ENCODE measurements at places on chromosomes 7 and 10.

DNA sequence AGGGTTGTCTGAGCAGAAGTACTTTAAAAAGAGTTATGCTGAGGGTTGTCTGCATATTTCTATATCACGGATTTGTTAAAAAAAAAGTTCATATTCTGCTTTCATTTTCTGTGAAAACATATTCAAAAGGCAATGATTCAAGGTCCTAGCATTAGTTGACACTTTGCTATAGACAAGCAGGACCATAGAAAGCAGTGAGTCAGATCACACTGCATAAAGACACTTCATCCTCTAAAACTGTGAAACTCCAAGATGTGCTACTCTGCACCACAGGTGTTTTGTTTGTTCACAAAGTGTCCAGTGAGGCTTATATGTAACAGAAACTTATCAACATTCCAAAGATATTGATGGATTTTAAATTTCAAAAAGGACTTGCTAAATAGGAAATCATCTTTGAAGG lies 47.0 kb downstream of the SPAM1 start:
- no peak for DNase-seq

DNA sequence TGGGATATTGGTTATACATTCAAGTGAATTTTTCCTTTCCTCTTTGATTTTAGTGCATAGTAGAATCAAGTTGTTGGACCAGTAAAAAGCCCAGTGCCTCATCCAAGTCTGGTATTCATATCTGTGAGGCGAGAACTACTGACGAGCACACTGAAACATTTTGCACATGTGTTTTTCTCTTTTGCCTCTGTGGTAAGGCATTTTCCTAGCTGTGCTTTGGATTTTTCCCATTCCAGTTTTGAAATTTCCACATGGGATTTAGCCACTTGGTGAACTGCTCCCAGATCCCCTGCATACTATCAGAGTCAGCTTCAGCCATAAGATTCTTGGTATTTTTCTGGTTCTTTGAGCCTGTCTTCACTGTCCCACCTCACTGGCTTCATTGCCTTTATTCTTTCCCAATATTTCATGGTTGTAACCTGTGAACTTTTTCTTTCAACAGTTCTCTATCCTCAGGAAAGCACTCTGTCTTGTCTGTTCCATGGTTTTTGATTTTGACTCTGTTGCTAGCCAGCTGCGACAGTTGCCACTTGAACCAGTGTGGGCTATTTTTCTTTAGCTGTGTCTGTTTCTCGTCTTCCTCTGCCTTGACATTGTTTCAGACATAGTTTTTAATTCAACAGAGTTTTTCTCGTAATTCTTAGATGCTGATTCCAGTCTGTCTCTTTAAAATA lies 239.0 kb downstream of the REEP3 start:
- no peak for DNase-seq

GRCh38 chr10:125111118-125111727 lies 49.1 kb downstream of the CTBP2 start:
- no peak for DNase-seq

GRCh38 chr7:80630608-80631405 lies 7.6 kb upstream of the CD36 start:
- no peak for DNase-seq

DNA sequence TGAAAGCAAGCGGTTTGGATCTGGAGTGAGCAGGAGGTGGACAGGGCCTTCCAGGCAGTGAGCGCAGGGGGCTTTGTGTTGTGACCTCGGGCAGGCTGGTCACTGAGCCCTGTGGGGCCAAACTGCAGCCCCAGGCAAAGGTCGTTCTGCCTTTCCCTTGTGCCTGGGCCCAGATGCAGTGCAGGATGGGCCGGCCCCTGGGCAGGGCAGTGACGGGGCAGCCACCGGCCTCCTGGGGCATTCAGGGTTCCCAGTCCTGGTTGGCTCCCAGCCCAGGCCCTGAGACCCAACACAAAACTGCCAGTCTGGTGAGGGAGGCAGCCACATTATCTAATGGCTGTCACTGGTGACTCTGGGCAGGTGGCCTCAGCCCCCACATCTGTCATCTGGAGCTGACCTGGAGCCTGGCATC lies 7.1 kb downstream of the ARPC1B start:
- no peak for DNase-seq

DNA sequence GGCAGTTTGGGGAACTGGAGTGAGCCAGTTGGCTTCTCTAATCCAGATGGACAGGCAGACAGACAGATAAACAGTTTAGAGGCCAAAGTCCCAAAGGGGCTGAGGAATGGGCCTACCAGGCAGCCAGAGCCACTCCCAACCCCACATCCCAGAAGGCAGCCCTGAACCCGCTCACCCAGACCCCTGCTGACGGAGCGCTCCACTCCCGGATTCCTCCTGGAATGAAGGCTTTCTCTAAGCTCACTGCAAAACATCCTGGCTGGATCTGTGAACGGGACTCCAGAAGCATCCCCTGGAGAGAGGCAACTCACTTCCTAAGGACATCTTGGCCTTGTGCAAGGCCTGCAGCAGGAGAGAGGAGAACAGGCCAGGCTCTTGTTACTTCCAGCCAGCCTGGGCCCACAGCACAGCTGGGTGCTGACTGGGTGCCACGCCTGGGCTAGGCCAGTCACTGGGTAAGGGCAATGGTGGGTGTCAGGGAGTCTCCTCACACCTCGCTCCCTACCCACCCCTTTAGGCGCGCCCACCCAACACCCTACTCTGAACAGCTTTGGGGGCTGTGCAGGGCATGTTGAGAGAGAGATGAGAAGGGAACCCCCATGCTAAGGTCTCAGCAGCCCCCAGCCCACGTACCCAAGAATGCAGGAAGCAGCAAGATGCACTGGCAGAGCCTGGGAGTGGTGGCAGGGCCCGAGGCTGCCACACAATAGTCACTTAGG lies 168.6 kb upstream of the ZMIZ1 start:
- DNase-seq, result peak; percentile 55

- no peak for DNase-seq
Measured at GRCh38 chr7:77729574-77730348, 33.5 kb downstream of the RSBN1L start.

- DNase-seq, result no peak
Measured at GRCh38 chr7:155665079-155665956, 20.9 kb downstream of the RBM33 start.

- DNase-seq, result no peak
Measured at GRCh38 chr7:23105086-23105643, 420 bp upstream of the KLHL7 start.

- no peak for DNase-seq
Measured at GRCh38 chr7:107856806-107857540, 34.0 kb upstream of the DLD start.

GRCh38 chr10:132365102-132365501 lies 31.9 kb upstream of the PWWP2B start:
- DNase-seq, result peak; percentile 17

- no peak for DNase-seq
Measured at GRCh38 chr7:135459951-135460567, 49.8 kb downstream of the CNOT4 start.

All from islet precursor cell (in vitro differentiated cells).